Left hindlimb (tissue), 1 donor: ENCODE measurements at places on chromosomes 2 and 18.
A peak's percentile ranks its signal among the peaks of the same experiment; 100 is the strongest.

DNA sequence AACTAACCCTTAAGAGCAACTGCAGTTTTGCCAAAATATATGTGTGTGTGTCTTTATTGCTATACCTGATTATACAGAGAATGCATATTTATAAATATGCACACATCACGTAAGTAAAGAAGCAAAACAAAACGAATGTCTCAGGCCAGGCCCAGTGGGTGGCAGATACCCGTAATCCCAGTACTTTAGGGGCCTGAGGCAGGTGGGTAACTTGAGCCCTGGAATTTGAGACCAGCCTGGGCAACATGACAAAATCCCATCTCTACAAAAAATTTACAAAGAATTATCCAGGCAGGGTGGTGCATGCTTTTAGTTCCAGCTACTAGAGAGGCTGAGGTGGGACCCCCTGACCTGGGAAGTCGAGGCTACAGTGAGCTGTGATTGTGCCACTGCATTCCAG lies 745.3 kb downstream of the SATB2 start:
- no peak for DNase-seq

GRCh38 chr2:121094845-121095244 lies 190.2 kb downstream of the TFCP2L1 start:
- no peak for DNase-seq

GRCh38 chr2:225599856-225600255 lies 200.3 kb downstream of the NYAP2 start:
- no peak for DNase-seq

DNA sequence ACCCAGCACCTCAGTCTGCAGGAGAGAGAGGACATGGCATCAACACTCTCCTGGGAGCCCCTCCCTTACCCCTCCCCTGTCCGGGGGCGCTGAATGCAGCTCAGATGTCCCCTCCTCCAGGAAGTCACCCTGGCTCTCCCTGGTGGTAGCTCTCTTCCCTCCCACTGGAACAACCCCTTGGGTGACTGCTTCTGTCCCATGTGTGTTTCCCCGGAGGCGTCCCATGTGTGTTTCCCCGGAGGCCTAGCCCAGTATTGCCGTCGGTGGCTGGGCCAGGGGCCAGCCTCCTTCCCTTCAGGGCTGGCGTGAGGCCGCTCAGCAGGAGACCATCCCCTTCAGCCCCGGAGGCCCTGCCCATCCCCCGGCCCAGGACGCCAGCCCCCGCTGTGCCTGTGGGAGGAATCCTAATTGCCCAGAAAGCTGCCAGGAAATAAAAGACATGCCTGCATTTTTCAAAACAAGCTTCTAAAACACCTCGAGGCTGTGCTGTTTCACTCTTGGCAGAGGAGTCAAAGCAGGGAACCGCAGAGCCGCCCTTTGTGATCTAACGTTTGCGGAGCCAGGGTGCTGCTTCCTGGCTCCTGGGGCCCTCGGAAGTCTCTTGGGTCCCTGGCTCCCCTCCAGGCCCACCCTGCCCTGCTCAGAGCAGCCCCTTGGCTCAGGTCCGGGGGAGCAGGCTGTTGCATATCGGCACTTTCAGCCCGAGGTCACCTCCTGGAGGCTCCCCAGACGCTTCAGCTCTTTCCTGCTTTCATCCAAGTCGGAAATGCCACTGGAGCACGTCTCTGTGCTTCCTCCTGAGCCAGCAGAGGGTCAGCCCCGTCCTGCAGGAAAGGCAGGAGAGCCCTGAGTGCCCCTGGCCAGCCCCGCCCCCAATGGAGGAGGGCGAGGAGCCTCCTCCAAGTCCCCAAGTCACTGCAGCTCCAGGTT lies 11.4 kb downstream of the SNED1 start:
- peak; percentile 59 for DNase-seq

DNA sequence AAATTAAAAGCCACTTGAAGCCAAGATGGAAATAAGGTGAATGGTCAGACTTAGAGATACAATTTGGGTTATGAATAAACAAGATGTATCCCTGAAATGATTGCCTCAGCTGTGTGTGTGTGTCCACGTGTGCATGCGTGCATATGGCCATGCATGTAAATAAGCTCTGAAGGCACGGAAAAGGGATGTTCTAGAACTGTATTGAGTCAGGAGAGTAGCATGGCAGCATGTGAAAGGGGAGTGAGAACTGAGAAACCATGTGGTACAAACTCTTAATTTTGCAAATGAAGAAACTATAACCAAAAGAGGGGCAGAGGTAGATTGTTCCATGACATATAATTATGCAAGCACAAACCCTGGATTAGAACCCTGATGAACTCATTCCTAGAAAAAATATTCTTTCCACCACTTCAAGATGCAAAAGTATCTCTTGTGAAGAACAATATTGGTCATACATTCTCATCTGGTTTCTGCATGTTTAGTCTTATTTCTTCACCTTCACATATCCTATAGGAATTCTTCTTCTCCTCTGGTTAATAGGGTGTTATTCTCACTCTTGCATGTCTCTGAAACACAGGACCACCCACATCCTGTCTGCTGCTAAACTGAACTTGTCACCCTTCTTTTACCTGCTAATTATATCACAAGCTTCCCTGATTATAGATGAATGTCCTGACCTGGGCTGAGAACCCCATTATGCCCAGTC lies 455.8 kb downstream of the SETBP1 start:
- DNase-seq = no peak
